MM.1S (cell line): ENCODE measurements at places on chromosomes 5 and 9.

- DNase-seq, result no peak
Observed at GRCh38 chr5:170573660-170574059, 69.8 kb downstream of the KCNIP1 start.

- DNase-seq, result no peak
Observed at GRCh38 chr5:179314606-179315355, 30.5 kb downstream of the ADAMTS2 start.

DNA sequence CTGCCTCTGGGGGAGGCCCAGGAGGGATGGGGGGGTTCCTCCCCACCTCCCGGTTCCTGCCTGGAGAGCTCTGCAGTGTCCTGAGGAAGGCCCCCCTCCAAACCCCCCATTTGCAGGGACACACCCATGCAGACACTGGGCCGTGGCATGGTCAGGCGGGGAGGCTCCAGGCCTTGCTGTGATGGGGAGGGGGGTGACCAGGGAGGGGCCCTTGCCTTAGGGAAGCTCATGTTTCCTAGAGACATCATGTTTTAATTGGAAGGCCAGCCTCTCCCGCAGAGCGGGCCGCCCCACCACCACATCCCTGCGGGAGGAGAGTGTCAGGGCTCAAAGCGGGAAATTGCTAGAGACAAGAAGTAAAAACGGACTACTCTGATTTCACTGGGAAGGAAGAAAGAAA lies 12.0 kb downstream of the PRRX2 start:
- DNase-seq, result no peak

DNA sequence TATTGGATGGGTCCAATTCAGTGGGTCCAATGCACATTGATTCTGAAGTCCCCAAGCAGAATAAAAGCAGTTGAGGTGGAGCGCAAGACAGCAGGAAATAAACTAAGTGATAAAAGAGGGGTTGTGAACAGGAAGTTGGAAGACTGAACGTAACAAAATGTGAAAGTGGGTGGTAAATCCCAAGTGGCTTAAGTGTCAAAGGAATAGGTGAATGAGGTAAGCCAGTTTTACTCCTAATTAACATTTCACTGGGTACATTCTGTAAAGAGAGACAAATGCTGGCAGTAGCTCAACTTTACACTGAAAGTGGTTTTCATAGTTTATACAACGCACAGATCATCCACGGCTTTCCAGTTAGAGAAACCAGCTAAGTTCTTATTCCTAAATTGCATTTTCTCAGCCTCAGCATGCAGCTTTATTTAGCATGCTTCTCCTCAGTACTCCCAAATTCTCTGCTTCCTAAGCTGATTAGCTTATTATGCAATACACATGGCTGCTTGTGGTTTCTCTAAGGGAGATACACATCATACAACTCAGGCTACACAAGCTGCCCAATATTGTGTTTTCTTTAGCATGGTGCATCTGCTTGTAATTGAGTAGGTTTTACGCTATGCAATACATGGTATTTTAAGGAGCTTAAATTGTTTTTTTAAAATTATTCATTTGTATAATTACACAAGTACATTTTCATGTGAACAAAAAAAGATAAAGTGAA lies 34.2 kb upstream of the HSD17B4 start:
- DNase-seq, result no peak

DNA sequence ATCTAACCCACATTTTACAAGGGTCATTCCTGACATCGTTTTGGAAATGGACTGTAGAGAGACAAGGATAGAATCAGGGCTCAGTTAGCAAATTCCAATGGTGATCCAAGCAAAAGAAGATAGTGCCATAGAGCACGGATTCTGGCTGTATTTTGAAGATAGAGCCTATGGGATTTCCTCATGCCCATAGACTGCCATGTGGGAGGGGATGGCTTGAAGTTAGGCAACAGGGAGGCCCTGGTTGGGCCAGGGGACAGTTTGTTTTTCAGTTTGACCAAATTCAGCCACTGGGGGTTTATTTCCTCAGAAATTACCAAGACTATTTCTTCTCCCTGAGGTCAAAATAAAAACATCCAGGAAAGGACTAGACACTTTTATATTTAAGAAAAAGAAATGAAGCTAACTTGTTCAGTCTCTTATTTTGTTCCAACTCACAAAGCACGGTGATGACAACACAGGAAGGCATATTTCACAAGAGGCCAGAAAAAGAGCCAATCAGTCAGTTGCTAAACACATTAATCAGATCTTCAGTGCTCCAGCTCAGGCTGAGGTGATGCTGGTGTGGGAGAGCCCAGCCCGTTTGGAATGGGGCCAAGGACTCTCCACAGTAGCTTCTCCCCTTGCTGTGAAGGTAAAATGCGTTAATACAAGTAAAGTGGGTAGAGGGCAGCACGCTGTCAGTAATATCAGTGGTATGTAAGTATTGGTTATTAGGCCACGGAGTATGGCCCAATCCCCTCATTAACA lies 4.4 kb upstream of the DCTN4 start:
- DNase-seq, result no peak

DNA sequence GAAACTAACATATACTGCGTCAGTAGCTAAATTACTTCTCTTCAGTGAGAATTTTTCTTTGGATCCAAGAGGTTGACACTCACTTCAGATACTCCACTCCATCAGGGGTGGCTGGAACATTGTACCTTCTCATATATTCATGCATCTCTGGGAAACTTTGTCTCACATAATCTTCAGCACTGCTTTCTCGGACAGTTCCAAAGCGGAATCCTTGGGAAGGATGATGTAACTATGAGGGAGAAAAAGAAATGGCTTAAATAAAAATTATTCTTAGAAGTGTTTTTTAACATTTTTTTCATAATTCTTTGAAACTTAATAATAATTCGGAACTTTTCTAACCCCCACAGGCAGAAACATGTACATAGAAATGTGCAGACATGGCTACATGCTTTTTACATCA lies 33.4 kb upstream of the PPP3R2 start:
- no peak for DNase-seq

- no peak for DNase-seq
Observed at GRCh38 chr9:134549336-134549735, 92.3 kb upstream of the COL5A1 start.
